B cell (primary cell): ENCODE measurements at places on chromosomes 12 and 14.

DNA sequence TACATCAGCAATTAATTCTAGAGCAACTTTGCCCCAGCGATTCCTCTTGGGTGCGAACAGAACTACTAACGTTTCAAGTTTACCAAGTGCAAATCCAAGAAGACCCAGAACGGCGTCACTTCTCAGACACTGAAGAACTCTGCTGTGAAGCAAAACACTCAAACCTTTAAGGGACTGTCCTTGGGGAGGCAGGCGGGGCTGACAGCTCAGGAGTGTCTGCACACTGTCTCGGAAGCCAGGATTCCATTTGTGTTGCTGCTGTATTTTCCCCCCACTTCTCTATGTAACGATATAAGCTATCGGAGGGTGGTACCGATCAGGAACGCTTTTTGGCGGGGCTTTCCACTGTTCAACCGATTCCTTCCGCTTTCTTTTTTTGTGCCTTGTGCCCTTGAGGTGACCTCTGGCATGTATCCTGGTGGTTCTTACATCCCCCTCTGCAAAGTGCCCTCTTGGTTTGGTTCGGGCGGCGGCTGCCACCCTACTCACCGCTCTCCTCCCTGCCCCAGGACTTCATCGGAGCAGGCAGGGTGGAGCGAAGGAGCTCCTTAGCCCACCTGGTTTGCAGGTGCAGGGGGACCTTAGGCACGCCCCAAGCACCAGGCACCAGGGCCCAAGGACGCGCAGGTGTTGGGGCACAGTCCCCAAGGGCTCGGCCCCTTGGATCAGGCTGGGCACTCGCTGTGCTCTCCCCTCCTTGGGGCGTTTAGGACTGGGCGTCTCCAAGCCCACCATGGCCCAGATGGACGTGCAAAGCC, 19.2 kb upstream of the MLXIP start:
- DNase-seq, result no peak

DNA sequence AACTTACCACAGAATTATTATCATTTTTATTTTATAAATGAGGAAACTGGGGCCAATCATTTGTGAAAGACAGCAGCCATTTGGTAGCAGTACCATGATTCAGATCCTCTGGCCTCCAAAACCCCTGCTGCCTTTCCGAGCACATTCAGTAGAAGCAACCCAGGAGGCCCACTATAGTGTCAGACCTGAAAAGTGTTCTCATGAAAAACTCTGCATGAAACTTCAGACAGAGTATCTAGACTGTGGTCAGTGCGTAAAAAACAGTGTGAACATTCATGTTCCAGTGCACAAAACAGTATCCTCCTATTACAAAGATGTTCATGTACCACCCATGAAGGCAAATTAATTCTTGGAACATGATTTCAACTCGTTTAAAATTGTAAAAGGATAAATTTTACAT, 112.0 kb downstream of the EPS8 start:
- DNase-seq, result no peak

GRCh38 chr12:68428211-68428610, 96.0 kb upstream of the MDM1 start:
- DNase-seq, result no peak

- no peak for DNase-seq
Observed at GRCh38 chr14:54738009-54738408, 164.6 kb downstream of the GCH1 start.

DNA sequence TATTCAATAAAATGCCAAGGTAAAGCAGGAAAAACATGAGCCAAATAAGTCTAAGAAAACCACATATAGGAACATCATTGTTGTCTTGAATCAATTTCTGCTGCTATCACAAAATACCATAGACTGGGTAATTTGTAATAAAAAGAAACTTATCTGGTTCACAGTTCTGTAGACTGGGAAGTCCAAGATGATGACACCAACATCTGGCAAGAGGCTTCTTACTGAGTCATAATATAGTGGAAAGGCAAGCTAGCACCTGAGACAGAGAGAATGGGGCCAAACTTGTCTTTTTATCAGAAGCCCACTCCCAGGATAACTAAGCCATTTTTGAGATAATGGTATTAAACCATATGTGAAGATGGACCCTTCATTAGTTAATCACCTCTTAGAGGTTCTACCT, 975.9 kb downstream of the FLRT2 start:
- no peak for DNase-seq

GRCh38 chr14:83071888-83072501, 1538.3 kb upstream of the SEL1L start:
- DNase-seq, result no peak
